ENCODE measurements at places on chromosomes 5 and 9. TPM values are rescaled to one million over a fixed set of nuclear protein-coding genes. Genes with fewer than 3 reads are reported as not detected.

DNA sequence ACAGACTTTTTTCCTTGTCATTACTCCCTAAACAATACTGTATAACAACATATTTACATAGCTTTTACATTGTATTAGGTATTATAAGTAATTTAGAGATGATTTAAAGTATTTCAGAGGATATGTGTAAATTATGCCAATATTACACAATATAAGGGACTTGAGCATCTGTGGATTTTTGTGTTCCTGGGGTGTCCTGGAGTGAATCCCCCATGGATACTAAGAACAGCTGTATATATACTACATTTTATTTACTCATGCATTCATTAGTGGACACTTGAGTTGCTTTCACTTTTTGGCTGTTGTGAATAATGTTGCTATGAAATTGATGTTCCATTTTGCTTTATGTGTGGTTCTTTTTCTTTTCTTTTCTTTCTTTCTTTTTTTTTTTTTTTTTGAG lies 348.8 kb downstream of the SH3GL2 start:
- DNase-seq, result no peak

The ALDOB gene
- not detected for total RNA-seq

DNA sequence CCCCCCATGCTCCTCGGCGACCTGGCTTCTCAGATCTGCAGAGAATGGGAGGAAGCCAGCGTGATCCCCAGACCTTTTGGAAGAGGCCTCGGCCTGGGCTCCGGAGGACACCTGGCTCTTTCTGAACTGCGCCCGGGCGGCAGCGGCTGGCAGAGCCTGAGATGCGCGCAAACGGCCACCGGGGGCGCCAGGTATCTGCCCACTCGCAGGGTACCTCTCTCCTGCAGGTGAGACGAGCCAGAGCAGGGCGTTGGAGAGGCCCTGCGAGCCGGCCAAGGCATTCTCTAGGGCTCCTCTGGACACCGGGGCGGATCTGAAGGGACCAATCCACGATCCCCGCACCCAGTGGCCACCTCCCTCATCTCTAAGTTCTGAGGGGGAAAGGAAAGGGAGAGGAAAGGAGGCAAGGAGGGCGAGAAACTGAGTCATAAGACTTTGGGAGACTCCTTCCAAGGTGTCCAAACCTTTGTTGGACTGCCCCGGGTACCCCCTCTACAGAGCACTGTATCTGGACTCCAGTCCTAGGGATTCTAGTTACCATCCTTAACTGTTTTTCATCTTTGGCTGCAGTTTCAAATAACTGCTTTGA lies 55.0 kb upstream of the SLC46A2 start:
- no peak for DNase-seq

GRCh38 chr5:119373449-119373858 lies 17.6 kb downstream of the TNFAIP8 start:
- DNase-seq, result no peak

DNA sequence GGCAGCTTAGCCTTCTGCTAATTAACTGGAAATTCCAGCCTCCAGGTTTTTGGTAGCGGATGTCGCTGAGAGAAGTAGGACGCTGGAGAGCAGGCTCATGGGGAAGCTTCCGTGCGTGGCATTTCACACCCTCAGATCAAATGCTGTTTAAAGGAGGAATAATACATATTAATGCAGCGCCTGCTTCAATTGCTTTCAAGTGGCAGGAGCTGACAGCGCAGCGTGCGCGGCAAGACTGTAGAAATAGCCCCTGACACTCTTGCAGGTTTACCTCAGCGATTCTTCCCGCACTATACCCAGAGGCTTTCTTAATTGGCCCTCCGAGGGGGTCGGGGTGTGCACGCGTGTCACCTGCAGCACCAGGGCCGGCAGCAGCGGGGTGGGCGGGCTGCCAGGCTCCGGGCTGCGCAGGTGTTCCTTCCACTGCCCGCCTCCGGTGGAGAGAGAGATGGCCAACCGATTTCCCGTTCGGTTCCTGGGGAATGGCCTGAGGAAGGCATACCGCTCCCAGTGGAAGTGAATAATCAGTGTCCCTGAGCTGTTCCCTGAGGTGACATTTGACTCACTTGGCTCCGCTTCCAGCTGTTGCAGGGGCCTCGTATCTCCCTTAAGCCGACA lies 427.9 kb downstream of the KCTD16 start:
- DNase-seq, result no peak

- DNase-seq, result no peak
These were observed 92.4 kb downstream of the NFIB start for GRCh38 chr9:14221558-14221957.

The HTR1A gene
- total RNA-seq, result not detected

DNA sequence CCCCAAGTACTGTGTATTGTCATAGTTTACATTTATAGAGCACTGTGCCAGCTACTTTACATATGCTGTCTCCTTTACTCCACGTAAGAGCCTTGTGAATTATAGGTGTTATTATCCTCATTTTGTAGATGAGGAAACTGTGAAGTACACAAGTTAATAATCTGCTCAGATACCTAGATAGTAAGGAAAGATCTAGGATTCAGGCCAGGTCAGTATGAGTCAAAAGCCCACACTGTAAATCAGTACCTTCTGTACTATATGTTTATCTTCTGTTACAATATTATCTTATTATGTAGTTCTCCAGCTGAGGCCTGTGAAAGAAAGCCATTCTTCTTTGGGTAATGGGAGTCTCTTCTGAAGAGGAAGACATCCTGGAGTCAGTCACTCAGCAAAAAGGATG lies 72.4 kb upstream of the TLX3 start:
- DNase-seq, result no peak

The THBS4 gene
- 0.94 TPM for total RNA-seq

- no peak for DNase-seq
These were observed 333.7 kb downstream of the CWC27 start for GRCh38 chr5:65102371-65102975.

DNA sequence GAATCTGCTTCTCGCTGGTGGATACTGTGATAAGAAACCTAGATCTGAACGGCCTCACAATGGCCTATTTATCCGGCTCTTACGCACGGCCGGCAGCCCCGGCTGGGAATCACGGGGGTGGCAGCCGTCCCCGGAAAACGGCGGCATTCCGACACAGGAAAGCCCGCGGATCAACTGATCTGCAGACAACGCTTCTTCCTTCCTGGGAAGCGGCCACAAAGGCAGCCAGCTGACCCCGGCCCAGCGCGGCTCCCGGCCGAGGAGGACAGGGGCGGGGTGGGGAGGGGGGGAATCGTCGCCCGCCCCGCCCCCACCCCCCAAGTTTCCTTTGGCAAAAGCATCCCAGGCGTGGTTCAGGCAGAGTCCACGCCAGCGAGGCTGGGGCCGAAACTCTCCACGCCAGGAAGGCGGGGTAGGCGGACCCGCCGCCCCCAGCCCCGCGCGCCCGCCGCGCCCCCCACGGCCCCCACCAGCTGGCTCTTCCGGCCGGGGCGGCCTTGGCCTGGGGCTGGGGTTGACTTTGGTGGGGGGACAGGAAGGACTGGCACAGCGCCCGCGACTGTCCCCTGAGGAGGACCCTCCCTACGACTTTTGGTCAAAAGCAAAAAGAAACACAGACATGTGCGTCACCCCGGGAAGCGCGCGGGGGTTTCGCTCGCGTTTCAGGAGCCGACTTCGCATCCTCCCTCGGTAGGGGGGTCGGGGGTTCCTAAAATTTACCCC lies 247.7 kb upstream of the ANKRD55 start:
- peak; percentile 33 for DNase-seq

DNA sequence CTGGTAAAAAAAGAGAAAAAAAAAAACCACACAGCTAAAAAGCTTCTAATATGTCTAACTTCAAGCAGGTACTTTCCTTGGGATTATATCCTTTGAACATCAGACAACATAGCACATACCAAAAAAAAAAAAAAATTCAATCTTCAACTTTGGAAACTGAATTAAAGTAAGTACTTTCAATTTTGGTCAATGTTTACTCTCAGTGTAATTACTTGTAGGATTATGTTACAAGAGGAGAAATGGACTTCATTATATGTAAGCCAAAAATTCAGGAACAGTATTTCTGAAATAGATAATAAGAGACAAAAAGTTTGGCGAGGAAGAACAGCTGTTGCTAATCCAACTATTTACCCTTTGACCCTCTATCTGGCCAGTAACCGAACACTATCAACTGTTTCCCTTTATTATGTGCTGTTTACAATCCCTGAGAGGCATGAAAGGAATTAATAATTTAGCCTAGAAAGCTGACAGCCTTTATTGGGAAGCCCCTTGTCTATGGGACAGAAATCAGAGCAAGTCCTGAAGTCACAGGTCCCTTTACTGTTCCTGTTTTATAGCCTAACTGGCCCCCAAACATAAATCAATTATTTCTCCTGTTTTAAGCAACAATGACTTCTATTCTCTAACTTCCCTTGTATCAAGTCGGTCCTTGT lies 46.6 kb downstream of the NR6A1 start:
- DNase-seq, result no peak

- DNase-seq, result no peak
These were observed 113.9 kb upstream of the ADAMTSL1 start for GRCh38 chr9:18360005-18360404.

DNA sequence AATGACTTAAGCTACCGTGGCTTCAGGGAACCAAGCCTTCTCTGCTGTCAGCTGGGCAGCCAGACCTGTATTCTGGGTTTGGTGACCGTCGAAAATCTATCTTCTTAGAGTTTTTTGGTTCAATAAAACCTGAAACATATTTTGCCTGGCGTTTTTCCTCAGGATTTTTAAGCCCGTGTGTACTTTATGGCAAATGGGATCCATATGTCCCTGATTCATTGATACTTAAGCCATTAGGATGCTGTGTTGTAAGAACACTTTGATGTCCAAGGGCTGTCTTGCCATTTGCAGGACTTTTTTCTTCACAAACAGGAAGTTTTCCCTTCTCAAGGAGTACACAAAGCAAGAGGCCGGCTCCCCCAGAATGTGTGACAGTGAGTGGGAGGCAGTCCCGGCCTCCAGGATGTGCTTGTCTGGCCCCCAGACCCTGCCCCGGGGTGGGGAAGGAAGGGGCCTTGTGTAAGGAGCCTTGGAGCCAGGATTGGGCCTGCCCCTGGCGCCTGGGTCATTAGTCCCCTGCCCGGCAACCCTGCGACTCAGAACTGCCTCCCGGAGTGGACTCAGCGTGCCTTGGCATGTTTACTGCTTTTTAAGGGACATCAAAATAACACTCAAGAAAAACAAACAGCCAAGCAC lies 83.4 kb upstream of the SMIM23 start:
- no peak for DNase-seq

The LCN12 gene
- total RNA-seq, result 2.6 TPM

DNA sequence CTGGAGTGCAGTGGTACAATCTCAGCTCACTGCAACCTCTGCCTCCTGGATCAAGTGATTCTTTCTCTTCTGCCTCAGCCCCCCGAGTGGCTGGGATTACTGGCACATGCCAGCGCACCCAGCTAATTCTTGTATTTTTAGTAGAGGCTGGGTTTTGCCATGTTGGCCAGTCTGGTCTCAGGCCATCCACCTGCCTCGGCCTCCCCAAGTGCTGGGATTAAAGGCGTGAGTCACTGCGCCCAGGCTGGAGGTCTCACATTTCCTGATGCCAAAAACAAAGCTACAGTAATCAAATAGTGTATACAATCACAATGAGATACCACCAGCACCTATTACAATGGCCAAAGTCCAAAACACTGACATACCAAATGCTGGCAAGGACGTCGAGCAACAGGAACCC lies 51.1 kb downstream of the TTLL11 start:
- no peak for DNase-seq

GRCh38 chr5:82296929-82297328 lies 18.8 kb upstream of the RPS23 start:
- DNase-seq, result no peak

DNA sequence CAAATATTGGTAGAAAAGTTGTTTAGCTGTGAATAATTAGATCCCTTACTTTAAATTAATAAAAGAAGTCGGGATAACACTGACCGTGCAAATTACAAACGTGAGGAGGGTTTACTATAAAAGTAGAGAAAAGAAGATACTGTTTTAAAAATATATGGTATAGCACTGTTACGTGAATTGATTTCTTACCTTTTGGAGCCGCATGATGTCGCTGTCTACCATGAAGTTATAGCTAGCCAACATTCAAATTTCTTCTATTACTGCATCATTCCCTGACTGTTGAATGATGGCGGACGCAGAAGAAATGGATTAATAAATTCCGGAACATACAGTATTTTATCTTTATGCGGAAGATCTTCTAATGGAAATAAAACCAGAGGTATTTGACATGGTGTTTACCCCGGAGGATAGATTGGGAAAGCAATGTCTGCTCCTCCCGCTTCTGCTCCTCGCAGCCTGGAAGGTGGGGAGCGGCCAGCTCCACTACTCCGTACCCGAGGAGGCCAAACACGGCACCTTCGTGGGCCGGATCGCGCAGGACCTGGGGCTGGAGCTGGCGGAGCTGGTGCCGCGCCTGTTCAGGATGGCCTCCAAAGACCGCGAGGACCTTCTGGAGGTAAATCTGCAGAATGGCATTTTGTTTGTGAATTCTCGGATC lies at the start of gene PCDHA6:
PCDHA6 (plus strand) TSS at position 257 of the 658 bp plus-strand sequence; CDS start at position 389, 132 bp downstream.
- DNase-seq, result no peak

GRCh38 chr5:142215915-142216681 lies 107.5 kb downstream of the NDFIP1 start:
- DNase-seq, result no peak

The TEX48 gene
- total RNA-seq, result not detected

GRCh38 chr9:81497091-81497490 lies 192.3 kb downstream of the TLE1 start:
- DNase-seq, result no peak

The PCDHGC3 gene
- not detected for total RNA-seq

DNA sequence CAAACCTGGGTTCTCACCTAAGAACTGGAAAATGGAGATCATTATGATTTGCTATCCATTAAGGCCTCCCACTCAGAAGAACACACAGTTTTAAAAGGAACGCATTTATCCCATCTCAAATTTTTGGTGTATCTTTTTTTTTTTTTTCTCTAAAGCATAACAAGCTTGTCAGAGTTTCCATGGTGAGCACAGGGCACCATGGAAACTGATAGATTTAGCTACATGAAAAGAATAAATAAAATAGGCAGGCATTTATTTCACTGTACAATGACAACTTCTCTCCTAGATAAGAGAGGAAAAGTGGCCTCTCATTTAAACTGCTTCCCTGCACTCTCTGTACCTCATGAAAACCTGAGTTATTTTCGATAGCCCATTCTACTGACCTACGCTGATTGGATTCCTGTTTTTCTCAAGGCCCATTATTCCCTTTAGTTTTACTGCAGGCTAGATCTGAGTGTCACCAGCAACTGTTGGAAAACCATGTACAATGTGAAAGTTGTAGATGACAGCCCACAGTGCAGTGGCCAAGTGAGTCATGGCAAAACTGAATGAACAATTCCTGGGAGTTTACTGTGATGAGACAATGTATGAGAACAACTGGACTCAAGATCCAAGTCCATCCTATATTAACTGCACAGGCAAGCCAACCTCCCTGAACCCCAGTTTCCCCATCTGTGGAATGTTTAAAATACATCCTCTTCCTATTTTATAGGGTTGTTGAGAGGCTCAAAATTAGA lies 4.3 kb upstream of the GDA start:
- no peak for DNase-seq

The TMEM252 gene
- total RNA-seq, result not detected

The PCDHA1 gene
- total RNA-seq, result not detected

The PHF19 gene
- 69.9 TPM for total RNA-seq

The CAVIN4 gene
- not detected for total RNA-seq

DNA sequence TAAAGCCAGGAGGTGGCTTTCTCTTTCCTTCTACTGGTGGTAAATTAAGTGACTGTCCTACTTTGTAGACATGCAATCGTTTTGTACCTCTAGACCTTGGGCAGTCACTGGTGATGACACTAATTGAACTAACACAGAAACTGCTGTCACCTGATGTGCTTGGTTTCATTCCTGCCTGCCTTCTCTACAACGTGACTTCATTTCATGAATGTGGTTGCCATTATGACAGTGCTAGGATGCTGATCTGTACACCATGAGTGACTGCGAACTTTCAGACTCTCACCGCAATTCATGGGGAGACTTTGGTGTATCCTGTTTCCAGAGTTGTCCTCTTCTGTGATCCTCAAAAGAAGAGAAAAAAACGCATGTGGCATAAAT lies 47.5 kb downstream of the UBE2QL1 start:
- no peak for DNase-seq

All from T-helper 17 cell (primary cell).